Stimulated activated CD8-positive, alpha-beta memory T cell treated with anti-CD3 and anti-CD28 coated beads, Interleukin-4, amount 100 ng/mL, for 1 hour (primary cell): ENCODE measurements at places on chromosomes 1 and 21.

DNA sequence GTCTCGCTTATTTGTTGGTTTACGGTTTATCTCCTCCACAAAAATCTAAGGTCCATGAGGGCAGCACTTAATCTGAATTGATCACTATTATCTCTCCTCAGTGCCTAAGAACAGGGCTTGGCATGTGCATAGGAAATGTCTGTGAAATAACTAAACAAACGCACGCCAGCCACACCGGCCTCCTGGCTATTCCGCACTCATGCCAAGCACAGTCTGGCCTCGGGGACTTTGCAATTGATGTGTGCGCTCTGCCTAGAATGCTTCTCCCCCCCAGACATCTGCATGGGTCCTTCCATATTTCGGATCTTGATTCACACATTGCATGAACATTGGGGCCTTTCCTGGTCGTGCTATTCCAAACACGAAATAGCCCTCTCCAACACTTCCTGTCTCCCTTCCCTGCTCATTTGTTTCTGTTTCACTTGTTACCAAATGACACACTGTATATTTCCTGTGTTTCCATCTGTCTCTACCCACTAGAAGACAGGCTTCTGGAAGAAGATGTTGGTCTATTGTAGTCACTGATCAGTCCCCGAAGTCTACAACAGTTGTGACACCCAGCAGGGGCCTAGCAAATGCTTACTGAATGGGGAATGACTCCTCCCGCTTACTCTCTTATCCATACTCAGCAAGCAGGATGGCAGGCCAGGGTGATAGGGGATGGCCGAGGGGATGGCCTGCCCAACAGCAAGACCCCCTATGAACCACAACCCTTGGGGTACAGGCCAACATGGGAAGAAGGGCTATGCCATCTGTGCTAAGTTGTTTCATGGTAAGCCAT lies 93.9 kb downstream of the GLIS1 start:
- no peak for DNase-seq

GRCh38 chr1:32273391-32274208 lies 18.3 kb upstream of the HDAC1 start:
- DNase-seq = peak; percentile 79

DNA sequence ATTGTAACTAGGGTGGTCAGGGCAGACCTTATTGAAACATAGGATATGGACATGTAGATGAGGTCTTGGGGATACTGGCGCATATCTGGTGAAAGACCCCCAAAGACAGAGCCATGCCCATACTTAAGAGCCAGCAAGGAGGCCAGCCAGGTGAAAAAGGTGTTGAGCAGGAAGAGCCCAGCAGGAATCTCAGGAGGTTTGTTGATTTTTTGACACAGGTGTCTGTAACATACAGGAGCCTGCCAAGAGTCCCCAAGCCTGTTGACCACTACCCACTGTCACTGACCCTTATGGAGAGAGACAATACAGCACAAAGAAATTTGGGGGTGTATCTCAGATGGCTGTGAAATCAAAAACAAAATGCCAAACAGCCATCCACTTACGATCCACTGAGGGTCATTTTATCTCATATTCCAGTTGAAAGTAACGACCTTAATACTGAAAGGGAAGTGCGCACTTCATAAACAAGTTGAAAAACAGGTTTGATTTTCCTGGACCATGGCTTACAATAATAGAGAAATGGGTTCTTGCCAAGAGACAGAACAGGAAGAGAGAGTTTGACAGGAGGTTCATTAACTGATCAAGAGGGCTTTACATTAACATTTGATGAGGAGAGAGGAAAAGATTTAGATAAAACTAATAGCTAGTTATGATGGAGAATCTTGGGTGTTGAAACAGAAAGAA lies 163.6 kb downstream of the GLUL start:
- DNase-seq = no peak

- no peak for DNase-seq
Measured at GRCh38 chr1:228810878-228811711, 75.8 kb downstream of the RHOU start.

GRCh38 chr1:194862129-194862528 lies 1675.7 kb upstream of the B3GALT2 start:
- no peak for DNase-seq

DNA sequence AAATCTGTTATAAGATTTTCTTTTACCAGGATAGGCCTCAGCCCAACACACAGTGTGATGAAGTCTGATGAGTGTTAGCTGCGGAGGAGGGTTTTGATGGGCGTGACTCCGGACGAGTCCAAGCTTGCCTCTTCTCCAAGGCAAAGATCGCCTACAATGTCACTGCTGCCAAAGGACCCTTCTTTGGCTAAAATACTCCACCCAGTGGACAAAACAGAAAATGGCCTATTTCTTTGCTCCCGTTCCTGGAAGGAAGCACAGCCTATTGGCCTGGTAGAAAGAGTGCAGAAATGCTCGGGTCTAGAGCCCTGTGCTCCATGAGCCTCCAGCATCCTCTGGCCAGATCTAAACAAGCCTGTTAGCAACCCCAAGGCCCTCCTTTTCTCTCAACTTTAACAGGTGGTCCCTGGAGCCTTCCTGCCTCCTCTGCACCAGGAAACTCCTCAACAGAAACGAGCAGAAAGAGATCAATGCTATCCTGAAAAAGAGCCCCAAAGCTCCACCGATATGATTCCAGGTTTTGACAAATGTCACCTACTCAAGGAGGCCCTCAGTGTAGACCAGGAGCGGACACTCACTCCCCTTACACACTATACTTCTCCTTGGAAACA lies 3.4 kb upstream of the CASQ2 start:
- DNase-seq = no peak

DNA sequence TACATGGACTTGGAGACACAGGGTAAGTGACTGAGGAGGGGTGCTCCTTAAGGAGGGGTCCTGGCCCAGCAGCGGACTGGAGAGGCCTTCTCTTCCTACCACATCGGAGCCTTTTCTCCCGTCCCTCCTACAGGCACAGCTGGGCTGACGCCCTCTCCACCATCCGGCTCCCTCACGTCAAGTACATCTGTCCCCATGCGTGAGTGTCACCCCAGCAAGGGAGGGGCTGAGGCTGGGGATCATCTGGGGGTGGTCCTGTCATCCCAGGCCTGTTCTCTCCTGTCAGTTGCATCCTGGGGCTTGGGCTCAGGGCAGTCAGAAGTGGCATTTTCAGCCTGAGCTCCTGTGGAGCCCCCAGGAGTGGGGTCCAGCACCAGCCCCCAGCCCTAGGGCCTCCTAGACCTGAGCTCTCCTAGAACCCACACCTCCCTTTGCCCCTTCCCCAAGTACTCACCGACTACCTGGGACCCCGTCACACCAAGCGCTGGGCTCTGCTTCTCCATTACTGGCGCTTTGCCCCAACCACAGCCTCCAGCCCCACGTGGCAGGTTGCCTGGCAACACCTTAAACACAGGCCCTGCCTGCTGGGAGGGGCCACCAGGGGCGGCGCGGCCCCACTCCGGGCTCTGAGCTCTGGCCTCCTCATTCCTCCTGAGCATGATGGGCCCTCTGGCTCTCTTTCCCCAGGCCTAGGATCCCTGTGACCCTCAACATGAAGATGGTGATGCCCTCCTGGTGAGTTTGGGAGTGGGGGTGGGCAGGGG lies 2.3 kb downstream of the LYPLA2 start:
- DNase-seq = no peak

- no peak for DNase-seq
Measured at GRCh38 chr1:199272628-199273086, 633.8 kb downstream of the PTPRC start.

GRCh38 chr1:243663651-243664050 lies 186.4 kb downstream of the AKT3 start:
- no peak for DNase-seq

DNA sequence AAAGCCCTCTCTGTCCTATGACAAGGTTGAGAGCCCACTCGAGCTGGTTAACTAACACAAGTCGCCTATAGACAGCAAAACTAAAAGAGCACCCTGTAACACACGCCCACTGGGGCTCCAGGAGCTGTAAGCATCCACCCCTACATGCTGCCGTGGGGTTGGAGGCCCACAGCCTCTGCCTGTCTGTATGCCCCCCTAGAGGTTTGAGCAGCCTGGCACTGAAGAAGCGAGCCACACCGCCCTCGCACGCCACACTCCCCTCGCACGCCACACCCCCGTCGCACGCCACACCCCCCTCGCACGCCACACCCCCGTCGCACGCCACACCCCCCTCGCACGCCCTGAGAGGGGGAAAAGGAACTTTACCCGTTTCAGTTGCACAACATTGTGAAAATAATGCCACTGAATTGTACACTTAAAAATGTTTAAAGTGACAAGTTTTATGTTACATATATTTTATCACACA lies 13.2 kb upstream of the HMGCL start:
- DNase-seq = peak; percentile 59

DNA sequence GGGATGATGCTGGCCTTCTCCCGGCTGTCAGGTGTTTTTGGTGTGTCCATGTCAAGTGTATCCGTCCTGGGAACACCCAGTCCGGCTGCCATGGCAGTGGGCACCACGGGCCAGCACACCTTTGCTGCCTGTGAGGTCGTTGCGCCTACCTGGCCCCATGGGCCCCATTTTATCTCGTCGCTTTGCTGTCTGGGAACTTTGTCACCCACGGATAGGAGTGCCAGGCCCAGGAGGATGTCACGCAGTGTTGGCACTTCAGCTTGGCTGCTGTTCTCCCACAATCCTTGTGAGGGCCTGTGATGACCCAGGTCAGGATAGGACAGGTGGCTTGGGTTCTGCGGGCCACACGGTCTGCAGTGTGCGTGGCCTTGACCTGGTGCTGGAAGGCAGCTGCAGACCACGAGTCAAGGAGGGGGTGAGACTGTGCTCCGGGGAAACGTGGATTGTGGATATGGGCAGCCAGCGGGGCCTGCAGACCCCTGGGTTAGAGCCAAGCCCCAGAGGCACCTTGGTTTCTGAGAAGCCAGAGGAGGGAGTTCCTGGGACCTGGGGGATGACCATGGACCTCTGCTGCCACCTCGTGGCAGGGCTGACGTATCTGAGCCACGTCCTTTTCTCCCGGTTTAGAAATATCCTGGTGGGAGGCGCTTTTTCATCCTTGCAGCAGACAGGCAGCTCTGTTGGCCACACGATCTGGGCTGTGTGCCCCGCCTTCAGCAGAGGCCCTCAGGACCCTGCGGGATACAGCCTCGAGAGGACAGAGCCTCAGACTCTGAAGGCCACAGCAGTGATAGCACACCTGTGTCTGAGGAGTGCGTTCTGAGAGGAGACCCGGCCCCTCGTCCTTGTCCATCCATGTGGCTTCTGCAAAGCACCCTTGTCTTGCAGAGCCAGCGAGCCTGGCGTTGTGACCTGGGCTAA lies 161.1 kb upstream of the COL6A1 start:
- peak; percentile 57 for DNase-seq

DNA sequence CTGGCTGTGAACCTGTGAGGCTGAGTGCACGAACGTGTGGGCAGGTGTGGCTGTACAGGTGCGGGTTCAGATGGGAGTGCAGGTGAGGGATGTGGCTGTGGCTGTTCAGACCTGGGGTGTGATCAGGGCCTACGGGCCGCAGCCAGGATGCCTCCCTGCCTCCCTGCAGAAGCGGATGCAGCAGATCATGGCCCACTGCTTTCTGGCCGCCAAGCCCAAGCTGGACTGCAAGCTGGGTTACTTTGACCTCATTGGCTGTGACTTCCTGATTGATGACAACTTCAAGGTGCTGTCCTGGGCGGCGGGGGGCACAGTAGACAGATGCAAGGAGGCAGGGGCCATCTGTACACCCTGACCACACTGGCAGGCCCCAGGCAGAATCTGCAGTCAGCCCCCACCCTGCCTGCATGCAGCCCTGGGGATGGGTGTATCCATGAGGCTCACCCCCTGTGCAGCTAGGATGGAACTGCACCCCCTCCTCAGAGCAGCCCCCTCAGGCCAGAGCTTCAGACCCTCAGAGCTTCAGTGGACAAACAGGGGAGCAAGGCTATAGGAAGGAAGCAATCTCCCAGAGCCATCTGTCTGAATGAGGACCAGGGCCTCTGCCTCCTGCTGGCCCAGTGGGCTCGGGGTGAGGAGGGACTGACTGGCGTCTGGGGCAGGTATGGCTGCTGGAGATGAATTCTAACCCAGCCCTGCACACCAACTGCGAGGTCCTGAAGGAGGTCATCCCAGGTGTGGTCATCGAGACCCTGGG lies 9.8 kb downstream of the TNFRSF18 start:
- no peak for DNase-seq

DNA sequence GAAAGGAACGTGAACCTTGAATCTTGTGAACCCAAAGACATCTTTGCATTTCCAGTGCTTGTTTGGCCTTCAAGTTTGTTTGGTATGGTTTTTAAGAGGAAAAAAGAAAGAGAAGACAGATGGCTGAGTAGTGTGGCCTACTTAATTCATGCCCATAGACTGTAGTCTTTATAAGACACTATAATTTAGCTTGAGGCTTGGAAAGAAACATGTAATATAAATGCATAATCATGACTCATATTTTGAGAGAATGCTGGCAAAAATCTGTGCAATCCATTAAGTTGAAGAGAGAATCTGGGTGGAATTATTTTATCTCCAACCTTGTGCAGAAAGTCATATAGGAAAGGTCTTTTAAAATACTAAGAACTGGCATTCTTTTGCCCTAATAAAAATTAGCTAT lies 179.3 kb downstream of the SIPA1L2 start:
- no peak for DNase-seq

- no peak for DNase-seq
Measured at GRCh38 chr1:220556641-220557040, 28.7 kb downstream of the MARK1 start.

DNA sequence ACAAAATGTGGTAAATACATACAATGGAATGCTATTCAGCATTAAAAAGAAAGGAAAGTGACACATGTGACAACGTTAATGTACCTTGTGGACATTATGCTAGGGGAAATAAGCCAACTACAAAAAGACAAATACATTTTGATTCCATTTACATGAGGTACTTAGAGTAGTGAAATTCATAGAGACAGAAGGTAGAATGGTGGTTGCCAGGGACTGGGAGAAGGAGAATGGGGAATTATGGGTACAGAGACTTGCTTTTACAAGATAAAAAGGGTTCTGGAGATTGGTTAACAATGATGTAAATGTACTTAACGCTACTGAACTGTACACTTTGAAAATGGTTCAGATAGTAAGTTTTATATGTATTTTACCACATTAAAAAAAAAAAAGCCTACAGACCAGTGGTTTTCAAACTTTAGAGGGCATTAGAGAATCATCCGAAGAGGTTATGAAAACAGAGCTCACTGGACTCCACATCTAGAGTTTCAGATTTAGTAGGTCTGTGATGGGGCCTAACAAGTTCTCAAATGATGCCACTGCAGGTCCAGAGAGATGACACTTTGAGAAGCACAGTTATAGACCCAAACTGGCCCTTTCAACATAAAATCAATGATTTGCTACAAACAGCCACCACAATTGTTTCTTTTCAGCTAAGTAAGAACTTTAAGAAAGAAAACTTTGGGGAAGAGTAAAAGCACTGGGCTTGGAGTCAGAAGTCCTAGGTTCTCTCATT lies 9.6 kb upstream of the ADCY10 start:
- DNase-seq = no peak
